Stimulated activated CD4-positive, alpha-beta T cell treated with anti-CD3 and anti-CD28 coated beads, Interleukin-4, amount 100 ng/mL, for 48 hours (primary cell): ENCODE measurements at places on chromosomes 11 and 22.

GRCh38 chr11:100691896-100692653 is 5.0 kb downstream of the ARHGAP42 start:
- DNase-seq, result no peak

- DNase-seq, result no peak
Measured at GRCh38 chr11:58086528-58086927, 38.8 kb downstream of the OR9I1 start.

GRCh38 chr11:118234833-118235232 is 10.0 kb upstream of the JAML start:
- no peak for DNase-seq

DNA sequence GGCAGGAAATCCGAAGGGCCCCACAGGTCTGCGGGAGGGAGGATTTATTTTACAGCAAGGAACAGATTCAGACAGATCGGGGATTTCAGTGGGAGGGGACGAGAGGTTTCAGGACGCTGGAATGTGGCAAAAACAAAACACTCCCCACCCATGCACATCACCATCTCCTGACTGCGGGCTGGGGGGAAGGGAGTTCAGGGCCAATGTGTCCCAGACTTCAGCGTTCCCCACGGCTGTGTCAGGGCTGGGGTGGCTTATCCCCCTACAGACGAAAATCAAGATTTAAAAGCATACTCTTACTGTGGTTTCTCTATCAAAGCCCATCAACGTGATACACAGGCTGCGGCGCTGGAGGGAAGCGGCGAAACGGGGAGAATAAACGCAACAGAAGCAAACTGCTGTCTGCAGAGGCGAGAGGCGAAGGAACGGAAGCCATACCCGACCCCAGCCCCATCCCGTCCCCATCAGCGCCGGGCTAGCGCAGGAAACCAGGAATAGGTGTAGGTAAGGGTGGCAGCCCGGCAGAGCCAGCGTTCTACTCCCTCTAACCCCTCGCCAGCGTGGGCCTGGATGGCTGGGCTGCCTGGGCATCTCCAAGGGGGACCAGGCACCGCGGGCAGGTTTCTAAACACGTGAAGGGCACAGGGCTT is 2.7 kb downstream of the TENM4 start:
- no peak for DNase-seq

- no peak for DNase-seq
Measured at GRCh38 chr11:78801161-78801884, 226.7 kb upstream of the NARS2 start.

GRCh38 chr11:45362636-45363035 is 76.5 kb upstream of the SYT13 start:
- DNase-seq, result no peak
